ENCODE measurements at places on chromosomes 16 and 17.

GRCh38 chr17:82956146-82956725, 116.4 kb upstream of the ZNF750 start:
- no peak for DNase-seq

DNA sequence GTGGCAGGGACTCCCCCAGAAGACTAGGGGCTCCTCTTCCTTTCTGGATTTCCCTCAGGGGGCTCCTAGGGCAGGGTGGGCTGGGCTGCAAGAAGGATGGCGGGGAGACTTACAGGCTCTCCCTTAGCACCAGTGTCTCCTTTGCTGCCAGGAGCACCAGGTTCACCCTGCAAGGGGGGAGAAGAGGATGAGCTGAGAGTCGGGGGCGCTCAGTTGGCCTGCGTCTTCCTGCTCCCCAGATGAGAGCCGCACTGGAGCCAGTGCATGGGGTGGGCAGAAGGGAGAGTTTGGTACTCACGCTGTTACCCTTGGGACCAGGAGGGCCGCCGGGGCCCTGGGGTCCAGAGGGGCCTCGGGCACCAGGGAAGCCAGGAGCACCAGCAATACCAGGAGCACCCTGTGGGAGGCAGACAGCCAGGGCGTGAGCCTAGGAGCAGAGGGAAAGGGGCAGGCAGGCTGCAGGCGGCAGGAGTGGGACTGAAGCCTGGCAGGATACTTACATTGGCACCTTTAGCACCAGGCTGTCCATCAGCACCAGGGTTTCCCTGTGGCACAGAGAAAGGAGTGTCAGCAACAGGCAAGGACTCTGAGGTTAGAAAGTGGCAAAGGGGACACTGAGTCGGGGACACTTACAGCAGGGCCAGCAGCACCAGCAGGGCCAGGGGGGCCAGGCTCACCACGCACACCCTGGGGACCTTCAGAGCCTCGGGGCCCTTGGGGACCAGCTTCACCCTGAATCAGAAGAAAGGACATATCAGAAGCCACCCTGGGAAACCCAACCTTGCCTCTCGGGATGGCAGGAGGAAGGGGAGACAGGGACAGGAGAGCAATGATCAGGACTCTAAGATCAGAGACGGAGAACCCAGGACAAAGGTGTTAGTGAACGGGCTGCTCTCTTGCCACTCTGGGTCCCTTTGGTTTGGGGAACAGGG, 6.2 kb downstream of the COL1A1 start:
- no peak for DNase-seq

DNA sequence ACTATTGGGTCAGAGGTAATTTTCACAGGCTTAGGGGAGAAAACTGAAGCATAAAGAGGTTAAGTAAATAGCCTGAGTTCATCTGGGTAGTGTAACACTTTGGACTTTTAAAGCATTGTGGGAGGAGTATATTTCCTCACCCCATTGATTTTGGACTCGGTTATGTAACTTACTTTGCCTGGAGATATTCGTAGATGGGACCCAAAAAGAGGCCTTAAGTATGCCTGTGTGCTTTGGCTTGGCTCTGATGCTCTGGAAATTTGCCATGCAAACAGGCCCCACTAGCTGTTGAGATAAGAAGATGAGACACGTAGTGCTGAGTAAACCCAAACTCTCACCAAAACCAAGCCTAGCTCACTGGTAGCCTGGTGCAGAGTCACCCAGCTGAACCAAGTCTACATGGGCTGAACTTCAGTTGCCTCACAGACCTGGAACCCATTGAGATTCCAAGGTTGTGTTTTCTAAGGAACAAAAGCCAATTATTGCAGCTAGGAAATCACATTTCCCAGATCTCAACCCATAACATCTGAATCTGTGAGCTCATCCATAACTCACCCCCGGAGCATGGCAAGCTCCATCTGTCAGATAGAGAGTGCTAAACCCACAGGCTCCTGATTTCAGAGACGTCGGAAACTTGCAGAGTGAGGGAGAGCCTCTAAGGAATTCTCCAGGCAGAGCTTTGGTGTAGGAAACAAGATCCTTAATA, 536.0 kb upstream of the C16orf82 start:
- DNase-seq: no peak

DNA sequence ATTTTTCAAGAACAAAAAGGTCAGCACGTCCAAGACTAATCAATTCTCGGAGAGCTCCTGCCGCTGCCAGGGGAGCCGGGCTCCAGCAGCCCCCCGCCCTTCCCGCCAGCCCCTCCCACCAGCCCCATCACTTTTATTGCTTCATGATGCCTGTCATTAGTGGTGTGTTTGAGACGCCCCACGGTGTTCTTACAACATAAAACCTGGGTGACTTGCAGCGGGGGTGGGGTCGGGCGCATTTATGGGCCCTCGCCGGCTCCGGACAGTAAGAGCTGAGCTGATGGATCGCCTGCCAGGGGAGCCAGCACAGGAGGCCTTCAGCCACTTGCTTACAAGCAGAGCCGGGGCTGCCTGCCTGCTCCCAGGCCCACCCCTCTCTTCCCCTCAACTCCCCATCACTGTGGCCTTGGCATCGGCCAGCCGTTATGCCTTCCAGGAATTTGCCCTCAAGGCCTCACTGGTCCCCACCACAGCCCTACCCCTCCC, 82.9 kb upstream of the CBX4 start:
- no peak for DNase-seq

DNA sequence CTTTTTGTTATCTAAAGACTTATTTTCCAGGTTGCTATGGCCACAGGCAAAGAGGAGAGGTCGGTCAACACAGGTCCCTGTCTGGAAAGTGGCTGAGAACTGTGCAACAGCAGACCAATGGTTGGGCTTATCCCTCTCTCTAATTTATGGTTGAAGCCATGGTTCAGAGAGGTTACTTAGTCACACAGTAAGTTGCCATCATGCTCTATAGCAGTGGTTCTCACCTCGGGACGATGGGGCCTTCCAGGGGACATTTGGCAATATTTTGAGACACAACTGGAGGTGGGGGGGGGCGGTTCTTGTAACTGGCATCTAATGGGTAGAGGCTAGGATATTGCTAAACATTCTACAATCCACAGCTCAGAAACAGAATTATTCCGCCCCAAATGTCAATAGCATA, 842 bp upstream of the LDAF1 start:
- no peak for DNase-seq

GRCh38 chr16:25493136-25493811, 198.5 kb upstream of the HS3ST4 start:
- DNase-seq: no peak

GRCh38 chr17:31068291-31068690, 26.5 kb upstream of the NF1 start:
- DNase-seq: no peak

GRCh38 chr17:82031303-82031884, at the start of gene RAC3:
RAC3 (plus strand) TSS chr17:82031678; CDS start chr17:82031762, 84 bp downstream.
- DNase-seq: no peak

DNA sequence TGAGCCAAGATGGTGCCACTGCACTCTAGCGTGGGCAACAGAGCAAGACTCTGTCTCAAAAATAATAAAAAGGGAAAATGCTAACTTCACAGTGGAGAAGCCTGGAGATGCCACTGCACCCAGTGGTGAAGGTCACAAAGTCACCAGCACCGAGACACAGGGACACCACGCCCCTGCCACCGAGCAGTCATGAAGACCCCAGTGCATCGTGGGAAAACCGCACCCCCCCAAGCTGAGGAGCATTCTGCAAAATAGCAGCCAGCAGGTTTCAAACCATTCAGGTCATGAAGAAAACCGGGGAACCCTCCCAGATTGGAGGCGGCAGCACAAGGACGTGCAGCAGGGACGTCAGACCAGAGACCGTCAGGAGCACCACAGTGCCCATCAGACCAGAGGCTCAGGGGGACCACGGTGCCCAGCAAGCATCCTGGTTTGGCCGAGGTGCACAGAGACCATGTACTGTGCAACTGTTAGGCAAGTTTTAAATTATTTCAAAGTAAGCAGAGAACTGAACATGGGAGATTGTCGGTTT, 13.7 kb downstream of the CHMP1A start:
- no peak for DNase-seq

- DNase-seq: no peak
Observed at GRCh38 chr16:66695935-66696668, 441 bp downstream of the CMTM4 start.

- no peak for DNase-seq
Observed at GRCh38 chr16:46911038-46911437, 26.9 kb downstream of the GPT2 start.

- DNase-seq: no peak
Observed at GRCh38 chr17:880443-881269, 98.5 kb downstream of the MRM3 start.

- no peak for DNase-seq
Observed at GRCh38 chr16:50945171-50945570, 203.3 kb downstream of the CYLD start.

GRCh38 chr17:39096508-39097149, 54.8 kb downstream of the PLXDC1 start:
- DNase-seq: no peak

Measured in NCI-H1092 (cell line).